ENCODE measurements at places on chromosomes 6 and 20.

DNA sequence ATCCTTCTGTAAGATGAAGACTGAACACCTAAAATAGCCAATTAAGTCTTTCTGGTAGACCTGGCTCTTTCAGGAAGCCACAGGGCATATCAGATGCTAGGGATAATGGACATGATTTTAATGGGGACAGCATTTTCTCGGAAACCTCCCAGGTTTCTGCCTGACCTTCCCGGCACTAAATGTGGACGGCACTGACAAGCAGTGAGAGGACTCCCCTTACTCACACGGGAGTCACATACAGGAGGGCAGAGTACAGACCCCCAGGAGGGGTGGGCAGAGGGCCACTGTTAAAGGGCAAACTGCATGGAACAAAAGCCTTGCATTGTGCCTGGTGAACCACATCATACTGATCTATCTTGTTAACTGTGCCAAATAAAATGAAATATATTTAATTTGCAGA, 19.9 kb downstream of the PSMG4 start:
- no peak for DNase-seq

DNA sequence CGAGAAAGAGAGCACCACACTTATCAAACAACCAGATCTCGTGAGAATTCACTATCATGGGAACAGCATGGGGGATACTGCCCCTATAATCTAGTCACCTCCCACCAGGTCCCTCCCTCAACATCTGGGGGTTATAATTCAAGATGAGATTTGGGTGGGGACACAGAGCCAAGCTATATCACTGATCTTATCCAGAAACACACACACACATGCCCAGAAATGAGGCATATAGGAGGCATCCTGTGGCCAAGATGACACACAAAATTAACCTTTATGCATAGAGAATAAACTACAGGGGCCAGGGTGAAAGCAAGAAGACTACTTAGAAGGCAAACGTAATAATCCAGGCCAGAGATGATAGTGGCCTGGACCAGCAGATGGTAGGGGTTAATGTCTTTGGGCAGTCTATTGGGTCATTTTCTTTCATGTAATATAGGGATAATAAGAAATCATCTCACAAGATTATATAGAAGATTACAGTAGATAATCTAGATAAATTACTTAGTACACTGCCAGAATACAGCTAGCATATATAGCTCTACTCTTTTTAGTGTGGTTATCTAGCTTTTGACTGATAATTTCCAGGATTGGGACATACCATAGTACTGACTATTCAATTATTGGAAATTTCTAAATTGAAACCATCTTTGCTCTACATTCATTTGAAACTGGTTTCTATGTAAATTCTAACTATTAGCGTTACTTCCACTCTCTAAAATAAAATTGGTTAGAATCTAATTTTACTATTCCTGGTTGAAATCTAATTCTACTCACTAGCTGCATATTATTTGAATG, 20.0 kb downstream of the RNF144B start:
- DNase-seq: no peak

DNA sequence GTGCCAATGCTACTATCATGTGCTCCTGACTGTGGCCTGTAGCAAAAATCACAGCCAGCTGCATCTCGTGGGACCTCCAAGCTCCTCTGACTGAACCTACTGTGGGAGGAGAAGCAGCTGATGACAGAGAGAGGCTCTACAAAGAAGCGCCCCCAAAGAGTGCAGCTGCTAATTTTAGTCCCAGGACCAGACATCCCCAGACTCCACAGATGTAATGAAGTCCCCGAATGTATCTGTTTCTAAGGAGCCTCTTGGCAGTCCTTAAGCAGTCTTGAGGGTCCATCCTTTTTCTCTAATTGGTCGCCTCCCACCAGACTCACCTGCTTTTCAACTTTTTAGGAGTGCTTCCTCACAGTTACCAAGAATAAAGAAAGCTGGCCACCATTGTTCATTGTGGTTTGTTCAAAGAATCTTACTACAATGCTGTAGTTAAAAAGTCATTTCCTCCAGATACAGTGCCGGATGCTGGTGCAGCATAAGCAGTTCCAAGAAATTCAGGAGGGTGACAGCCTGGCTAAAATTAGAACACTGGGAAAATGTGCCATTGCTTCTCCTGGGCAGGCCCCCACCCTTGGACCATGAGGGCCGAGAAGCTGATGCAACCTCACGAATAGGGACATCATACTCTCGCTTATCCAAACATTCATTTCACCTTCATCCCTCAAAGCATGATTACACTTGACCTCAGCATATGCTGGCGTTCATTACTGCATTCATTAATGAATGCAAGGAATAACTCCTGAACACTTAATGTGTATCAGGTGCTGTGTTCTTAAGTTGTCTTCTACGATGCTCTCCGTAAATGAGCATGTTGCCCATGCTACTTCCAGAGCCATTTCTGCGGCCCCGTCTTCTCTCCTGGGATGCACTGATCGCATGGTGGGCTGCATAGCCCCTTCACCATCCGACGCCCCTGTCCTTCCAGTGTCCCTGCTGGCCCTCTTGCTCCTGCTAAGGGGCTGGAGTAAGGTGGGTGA, 66.4 kb downstream of the LY86 start:
- no peak for DNase-seq

GRCh38 chr6:154307696-154308425, 48.7 kb downstream of the IPCEF1 start:
- no peak for DNase-seq

DNA sequence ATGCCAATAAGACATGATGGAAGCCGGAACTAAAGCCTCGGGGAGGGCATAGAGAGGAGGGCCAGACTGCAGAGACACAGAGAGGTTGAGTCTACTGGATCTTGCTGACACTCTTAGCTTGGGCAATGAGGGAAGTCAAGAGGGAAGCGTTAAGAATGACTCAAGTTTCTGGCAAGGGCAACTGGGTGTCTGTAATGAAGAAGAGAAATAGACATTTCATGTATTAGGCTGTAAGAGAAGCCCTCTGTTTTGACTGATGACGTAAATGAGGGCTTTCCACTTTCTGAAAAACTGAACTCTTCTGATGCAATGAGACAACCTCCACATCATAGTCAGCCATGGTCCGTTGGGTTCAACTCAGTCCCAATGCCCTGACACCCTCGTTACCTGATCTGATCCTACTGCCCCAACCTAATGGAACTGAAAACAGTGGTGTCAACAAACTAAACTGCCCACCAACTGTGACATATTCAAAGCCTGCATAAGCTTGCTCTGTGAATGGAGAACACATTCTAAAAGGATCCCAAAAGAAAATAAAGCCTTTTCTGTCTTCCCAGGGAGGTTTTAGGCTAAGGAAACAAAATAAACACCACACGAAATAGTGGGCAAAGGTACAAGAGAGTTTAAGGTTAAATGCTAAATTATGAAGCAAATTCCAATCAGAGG, 45.8 kb upstream of the PNRC1 start:
- no peak for DNase-seq
